Stimulated activated CD8-positive, alpha-beta memory T cell treated with anti-CD3 and anti-CD28 coated beads, Interleukin-4, amount 100 ng/mL, for 4 hours (primary cell): ENCODE measurements at places on chromosomes 11 and 22.

GRCh38 chr11:121291896-121292494 lies 576 bp upstream of the SC5D start:
- no peak for DNase-seq

GRCh38 chr22:33971561-33971961 lies 51.3 kb upstream of the LARGE1 start:
- DNase-seq = no peak

- DNase-seq = no peak
These were observed 3.3 kb upstream of the FXYD2 start for GRCh38 chr11:117827521-117828511.

DNA sequence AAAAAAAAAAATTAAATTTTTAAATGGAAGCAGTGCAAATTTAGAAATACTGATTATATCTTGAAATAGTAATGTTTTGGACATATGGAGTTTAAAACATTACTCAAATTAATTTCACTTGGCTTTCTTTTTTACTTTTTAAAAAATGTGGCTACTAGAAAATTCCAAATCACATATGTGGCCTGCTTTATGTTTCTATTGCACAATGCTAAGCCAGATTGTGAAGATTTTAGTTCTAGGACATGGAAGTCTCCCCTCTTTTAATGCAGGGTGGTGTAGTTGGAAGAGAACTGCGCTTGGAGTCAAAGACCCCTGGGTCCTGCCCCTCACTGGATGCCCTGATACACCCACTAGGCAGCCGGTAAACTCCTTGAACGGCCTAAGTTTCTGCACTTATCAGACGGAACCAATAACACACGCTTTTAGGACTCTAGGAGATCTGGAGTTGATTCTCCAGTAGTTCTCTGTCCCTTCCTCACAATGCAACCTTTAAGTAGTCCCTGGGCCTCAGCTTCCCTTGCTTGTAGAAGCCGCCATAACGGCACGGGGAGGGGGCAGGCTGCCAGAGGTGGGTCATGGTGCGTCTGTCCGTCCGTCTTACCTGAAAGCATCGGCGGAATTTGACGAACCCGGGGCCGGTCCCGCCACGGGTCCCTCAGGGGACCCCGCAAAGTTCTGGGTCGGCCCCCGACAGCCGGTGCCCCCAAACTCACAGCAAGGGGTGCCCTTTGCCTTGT lies 505 bp downstream of the FAM227A start:
- no peak for DNase-seq

- DNase-seq = no peak
These were observed 37.5 kb downstream of the ZC3H12C start for GRCh38 chr11:110130642-110131238.

- DNase-seq = no peak
These were observed 50.9 kb downstream of the CDON start for GRCh38 chr11:126011754-126012153.

DNA sequence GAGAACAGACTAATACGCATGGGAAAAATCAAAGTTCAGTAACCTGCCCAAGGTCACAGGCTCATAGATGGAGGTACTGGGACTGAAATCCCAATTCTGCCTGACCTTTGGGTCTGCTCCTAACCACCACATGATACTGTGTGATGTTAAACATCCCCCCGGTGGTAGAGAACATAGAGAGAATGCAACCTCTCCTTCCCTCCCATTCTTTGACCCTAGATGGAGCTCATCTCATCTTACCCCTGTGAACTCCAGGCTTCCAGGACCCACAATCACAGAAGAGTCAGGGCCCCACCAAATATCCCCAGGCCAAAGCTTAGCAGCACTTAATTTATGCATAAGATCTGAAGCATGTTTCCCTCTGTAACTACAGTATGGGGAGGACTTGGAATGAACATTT lies 198.5 kb downstream of the MYO18B start:
- DNase-seq = no peak

GRCh38 chr11:16356057-16356760 lies at the start of gene SOX6:
Gene SOX6 (minus strand): TSS chr11:16356546. CDS start chr11:16341248, 15,298 bp downstream.
- no peak for DNase-seq
